ENCODE measurements at places on chromosomes 1 and 21. TPM values are rescaled to one million over a fixed set of nuclear protein-coding genes. Genes with fewer than 3 reads are reported as not detected.

FCRL1 gene
- total RNA-seq: not detected

DNA sequence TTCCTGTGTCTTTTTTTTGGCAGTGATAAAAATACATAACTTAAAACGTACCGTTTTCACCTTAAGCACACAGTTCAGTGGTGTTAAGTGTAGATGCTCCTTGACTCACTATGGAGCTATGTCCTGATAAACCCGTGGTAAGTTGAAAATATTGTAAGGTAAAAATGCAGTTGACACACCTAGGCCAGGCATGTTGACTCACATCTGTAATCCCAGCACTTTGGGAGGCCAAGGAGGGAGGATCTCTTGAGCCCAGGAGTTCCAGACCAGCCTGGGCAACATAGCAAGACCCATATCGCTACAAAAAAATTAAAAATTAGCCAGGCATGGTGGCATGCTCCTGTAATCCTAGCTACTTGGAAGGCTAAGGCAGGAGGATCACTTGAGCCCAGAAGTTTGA, 73.6 kb upstream of the COG2 start:
- DNase-seq: no peak

TINAGL1 gene
- not detected for total RNA-seq

- no peak for DNase-seq
Measured at GRCh38 chr1:64246294-64246917, 43.0 kb downstream of the UBE2U start.

KDF1 gene
- total RNA-seq: 0.27 TPM

STUM gene
- not detected for total RNA-seq

PARP1 gene
- total RNA-seq: 234 TPM

DNA sequence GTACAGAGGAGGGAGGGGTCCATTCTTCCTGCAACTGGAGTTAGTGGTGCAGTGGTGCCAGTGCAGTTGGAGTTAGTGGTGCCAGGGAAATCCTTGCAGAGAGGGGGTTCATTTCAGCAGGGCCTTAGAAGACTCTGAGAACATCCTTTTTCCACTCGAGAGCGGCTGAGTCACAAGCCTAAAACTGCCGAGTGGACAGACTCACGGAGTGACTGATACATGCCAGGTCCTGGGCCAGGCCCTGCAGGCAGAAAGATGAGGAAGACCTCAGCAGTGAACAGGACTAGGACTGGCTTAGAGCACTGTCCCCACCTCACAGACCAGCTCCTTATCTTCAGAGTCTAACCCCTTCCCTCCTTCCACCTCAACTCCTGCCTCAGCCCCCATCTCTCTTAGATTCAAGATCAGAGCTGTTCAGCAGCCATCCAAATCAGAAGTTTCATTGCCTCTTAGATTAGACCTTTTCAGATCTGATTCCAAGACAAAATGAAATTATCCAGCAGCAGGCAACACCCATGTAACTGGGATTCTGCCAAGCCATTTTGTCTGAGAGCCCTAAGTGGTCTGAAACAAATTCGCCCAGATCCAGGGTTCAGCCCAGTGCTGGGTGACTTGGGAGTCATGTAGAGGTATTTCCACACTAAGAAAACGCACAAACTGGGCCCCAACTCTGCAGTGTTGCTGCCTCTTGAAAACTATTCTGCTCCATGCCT, 12.7 kb upstream of the IKBKE start:
- no peak for DNase-seq

WNT4 gene
- not detected for total RNA-seq

DNA sequence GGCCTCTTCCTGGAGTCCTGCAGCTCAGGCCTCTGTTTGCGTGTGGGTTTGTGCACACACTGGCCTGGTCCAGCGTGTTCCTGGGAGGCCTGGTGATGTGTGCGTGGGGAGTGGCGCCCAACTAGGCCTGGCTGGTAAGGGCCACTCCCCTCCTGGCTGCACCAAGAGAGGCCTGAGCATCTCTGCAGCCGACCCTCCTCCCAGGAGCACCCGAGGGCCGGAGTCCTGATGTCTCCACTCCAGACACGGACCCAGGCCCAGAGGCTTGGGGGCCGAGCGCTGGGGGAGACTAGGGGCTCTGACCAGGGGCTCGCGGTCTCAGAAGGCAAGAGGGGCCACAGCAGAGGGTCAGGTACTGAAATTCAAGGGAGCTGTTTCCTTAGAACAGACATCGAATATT, 33.3 kb downstream of the MORN1 start:
- DNase-seq: no peak

DNA sequence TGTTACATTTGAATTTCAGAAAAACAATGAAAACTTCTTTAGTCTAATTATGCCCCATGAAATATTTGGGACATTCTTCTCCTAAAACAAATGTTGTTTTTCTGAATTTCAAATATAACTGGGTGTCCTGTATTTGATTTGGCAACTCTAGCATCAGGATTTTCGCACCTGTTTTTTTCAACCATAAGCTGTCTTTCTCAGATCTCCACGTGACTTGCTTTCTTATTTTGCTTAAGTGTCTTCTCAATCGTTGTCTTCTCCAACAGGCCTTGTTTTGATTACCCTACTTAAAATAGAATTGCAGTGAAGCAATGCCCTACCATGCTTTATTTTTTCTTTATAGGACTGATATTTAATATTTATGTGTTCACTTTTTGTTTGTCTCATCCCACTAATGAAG, 752.8 kb upstream of the RGS18 start:
- no peak for DNase-seq

GRCh38 chr1:163201906-163202305, 810 bp downstream of the RGS5 start:
- DNase-seq: no peak

DNA sequence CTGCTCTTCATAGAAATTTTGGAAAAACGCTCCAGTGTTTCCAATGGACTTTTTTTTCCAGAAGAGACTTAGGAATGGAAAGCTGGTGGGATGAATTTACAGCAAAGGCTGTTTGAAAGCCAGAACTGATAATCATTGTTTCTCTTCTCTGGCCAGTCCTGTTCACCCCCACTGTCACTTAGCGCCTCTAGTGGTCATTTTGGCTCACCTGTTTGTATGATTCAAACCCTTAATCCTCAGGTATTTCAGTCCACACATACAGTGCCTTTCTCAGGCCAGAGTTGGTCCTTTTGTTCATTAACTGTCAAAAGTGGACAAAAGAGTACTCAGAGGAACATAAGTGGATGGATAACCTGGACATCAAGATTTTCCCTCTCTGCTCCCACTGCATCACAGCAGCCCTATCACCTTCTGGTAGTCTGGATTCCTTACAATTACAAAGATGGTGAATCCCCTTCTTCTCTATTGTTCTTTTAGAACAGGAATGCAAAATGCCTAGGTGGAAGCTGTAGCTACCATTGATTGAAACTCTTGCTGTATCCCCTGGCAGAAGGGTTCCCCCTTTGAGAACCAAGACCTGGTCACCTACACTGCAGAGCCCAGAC, 177.6 kb upstream of the OLFM3 start:
- DNase-seq: no peak

MARK1 gene
- total RNA-seq: not detected

ARHGEF11 gene
- total RNA-seq: 5.8 TPM

RHD gene
- not detected for total RNA-seq

DNA sequence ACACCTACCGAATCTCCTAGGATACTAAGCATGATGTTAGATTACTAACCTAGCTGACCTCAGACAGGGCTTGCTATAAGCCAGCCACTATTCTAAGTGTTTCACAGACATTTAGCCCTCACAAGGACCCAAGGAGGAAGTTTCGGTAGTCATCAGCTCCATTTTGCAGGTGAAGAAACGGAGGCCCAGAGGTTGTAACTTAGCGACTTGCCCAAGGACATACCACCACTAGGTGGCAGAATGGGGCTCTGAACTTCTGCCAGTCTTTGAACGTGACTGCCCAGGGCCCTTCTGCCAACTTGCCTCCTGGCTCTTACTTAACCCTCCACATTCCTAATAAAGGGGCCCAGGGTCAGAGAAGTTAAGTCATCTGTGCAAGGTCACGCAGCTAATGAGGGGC, 283.5 kb downstream of the C1orf94 start:
- no peak for DNase-seq

DNA sequence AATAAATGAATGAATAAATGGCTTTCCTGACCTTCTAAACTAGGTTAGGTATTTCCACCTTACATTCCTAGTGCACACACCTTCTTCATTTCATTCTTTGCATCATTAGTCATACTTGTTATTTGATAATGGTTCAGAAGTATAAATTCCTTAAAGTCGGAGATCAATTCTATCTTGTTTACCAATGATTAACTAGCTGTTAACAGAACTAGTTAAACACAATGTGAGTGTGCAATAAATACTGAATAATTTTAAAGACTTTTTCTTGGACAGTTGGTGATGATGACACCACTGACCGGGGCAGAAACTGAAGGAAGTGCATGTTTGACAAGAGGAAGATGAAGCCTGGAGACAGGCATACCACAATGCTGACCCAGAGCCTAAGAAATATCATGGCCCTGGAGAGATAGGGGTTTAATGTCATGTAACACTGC, 207.1 kb upstream of the DEPDC1 start:
- DNase-seq: no peak

DNA sequence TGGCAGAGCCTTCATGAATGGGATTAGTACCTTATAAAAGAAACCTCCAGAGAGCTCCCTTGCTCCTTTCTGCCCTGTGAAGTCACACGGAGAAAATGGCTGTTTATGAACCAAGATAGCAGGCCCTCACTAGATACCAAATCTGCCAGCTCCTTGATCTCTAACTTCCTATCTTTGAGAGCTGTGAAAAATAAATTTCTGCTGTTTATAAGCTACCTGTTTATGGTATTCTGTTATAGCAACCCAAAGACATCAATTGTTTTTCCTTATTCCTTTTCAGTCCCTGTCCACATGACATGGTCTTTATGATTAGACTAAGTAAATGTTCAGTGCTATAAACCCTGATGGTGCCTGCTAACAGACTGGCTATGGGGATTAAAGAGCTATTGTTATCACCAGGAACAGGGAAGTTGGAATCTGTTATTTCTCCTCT, 9.7 kb upstream of the STIL start:
- DNase-seq: no peak
